ENCODE measurements at places on chromosomes 7 and 10. TPM values are rescaled to one million over a fixed set of nuclear protein-coding genes. Genes with fewer than 3 reads are reported as not detected.
A peak's percentile ranks its signal among the peaks of the same experiment; 100 is the strongest.

DNA sequence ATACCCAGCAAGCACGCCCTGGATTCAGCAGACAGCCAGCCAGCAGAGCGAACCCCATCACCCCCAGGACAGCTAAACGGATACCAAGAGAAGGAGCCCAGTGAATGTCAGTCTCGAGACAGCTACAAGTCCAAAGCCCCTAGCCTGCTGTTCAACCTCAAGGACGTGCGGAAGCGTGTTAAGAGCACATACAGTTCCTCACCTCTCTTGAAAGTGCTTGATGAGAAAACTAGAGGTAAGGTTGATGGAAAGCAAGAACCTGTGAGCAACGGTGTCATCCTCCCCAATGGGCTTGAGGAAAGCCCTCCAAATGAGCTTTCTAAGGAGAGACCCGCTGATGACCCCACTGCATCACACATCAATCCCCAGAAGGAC, 24.9 kb downstream of the C10orf71 start:
- H3K4me1 ChIP-seq: peaks cover 5% of the 10 kb centered on the region
- peaks cover 20% of the 10 kb centered on the region for H3K27me3 ChIP-seq
- no peaks in the 10 kb centered on the region for H3K36me3 ChIP-seq
- DNase-seq: no peak

DNA sequence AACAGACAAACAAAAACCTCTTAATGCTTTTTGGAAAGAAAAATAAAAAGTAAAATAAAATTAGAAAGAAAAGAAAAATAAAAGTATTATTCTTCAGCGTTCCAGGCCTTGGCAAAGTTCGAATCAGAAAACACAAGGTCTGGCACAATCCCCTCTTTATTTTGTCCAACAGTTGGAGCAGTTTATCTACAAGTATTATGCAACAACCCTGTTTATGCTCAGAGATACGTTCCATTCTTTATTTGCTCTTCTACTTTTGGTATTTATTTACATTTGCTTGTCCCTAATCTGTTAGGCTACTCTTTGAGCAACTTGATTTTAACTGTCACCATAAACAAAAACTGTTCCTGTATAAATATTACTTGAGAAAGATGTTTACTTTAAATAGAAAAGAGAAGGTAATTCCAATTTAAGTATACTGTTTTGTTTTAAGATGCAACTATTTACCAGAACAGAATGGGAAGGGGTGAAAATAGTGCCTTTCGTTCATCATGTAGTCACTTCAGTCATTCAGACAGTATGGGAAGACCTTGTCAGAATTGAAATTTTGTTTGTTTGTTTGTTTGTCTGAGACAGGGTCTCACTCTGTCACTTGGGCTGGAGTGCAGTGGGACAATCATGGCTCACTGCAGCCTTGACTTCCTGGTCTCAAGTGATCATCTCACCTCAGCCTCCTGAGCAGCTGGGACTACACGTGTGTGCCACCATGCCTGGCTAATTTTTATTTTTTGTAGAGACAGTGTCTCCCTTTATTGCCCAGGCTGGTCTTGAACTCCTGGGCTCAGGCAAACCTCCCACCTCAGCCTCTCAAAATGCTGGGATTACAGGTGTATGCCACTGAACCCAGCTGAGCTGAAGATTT, 5.7 kb downstream of the PDK4 start:
- DNase-seq: no peak
- H3K27ac ChIP-seq: no peak overlapping the region
- H3K4me1 ChIP-seq: no peaks in the 10 kb centered on the region
- H3K4me3 ChIP-seq: no peak overlapping the region
- H3K36me3 ChIP-seq: no peaks in the 10 kb centered on the region

Gene RPEL1
- total RNA-seq: 0.16 TPM

GRCh38 chr7:88789480-88790064, 6.0 kb downstream of the TEX47 start:
- H3K27me3 ChIP-seq: no peaks in the 10 kb centered on the region
- H3K4me1 ChIP-seq: no peaks in the 10 kb centered on the region
- H3K4me3 ChIP-seq: no peak overlapping the region

DNA sequence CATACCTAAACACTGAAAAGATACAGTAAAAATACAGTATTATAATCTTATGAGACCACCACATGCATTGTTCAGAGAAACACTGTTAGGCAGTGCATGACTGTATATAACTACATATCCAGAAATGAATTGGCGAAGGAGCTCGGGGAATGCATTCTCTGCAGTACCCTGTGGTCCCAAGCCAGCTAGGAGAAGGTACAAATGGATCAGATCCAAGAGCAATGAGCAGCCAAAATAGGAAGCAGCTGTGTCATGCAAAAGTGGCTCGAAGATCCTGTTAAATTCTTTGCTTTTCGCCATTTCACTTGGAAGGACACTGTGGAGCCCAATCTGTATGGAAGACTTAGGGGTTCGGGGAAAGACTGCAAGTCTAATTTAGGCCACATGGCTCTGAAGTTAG, 334.8 kb downstream of the TNS3 start:
- H3K4me1 ChIP-seq: no peaks in the 10 kb centered on the region
- H3K4me3 ChIP-seq: no peak overlapping the region
- no peaks in the 10 kb centered on the region for H3K36me3 ChIP-seq
- no peaks in the 10 kb centered on the region for H3K27me3 ChIP-seq
- no peak overlapping the region for H3K27ac ChIP-seq
- no peak for DNase-seq

DNA sequence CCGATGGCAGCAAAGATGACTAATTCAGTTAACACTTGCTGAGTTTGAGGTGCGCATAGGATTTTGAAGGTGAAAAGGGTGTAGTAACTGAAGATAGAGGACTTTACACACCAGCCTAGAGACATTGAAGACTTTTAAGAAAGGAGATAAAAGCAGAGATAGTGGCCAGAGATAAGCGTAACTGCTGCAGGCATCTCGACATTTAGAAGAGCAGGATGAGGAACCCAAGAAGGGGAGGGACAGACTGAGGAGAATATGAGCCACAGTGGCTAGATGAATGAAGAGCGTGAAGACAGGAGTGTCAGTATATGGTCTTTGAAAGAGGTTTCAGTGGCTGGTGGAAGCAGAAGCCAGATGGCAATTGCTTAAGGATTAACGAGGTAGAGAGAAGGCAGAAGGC, 71.6 kb downstream of the CELF2 start:
- H3K36me3 ChIP-seq: no peaks in the 10 kb centered on the region
- no peak for DNase-seq
- peaks cover 4% of the 10 kb centered on the region for H3K27me3 ChIP-seq
- H3K4me1 ChIP-seq: no peaks in the 10 kb centered on the region
- no peak overlapping the region for H3K27ac ChIP-seq

Gene LRRC17
- total RNA-seq: 0.21 TPM

- peak overlapping the region; percentile 42 for H3K4me3 ChIP-seq
- H3K36me3 ChIP-seq: peaks cover 3% of the 10 kb centered on the region
- peak overlapping the region; percentile 81 for H3K27ac ChIP-seq
Measured at GRCh38 chr7:12715372-12716133, 28.1 kb downstream of the ARL4A start.

- DNase-seq: no peak
- peaks cover 16% of the 10 kb centered on the region for H3K4me1 ChIP-seq
- H3K36me3 ChIP-seq: peaks cover 67% of the 10 kb centered on the region
Measured at GRCh38 chr7:73512018-73512780, 9.9 kb downstream of the BAZ1B start.

DNA sequence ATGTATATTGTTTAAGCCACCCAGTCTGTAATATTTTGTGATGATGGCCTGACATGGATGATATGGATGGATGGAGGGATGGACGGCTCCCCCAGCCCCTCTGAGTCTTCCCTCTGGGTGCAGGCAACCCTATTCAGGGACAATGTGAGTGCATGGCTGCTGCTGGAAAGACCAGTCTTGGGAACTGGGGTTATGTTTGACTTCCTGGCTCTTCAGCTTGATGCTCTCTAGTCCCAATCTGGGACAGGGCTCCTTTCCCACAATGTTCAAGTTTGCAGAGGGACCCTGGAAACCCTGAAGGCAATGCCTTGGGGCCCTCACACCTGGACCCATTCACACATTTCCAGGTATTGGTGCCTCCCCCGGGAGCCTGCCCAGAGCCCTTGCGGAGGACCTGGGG, 52.3 kb upstream of the RET start:
- no peak for DNase-seq
- no peaks in the 10 kb centered on the region for H3K4me1 ChIP-seq
- H3K36me3 ChIP-seq: no peaks in the 10 kb centered on the region
- H3K27me3 ChIP-seq: no peaks in the 10 kb centered on the region
- H3K27ac ChIP-seq: no peak overlapping the region
- no peak overlapping the region for H3K4me3 ChIP-seq

Gene PARD3
- total RNA-seq: 0.68 TPM

Data from activated CD8-positive, alpha-beta T cell treated with anti-CD3 and anti-CD28 coated beads, Interleukin-2, amount 10 ng/mL, durations not matched to agents 7 days and 5 days (primary cell).